Uterus (tissue), 4 donors: ENCODE measurements at places on chromosomes 2 and 18.

GRCh38 chr2:129302106-129302505 is 677.4 kb upstream of the RAB6C start:
- H3K27me3 ChIP-seq = no peaks in the 10 kb centered on the region
- no peak for DNase-seq
- H3K27ac ChIP-seq = no peak overlapping the region
- H3K4me1 ChIP-seq = no peaks in the 10 kb centered on the region
- no peaks in the 10 kb centered on the region for H3K36me3 ChIP-seq

DNA sequence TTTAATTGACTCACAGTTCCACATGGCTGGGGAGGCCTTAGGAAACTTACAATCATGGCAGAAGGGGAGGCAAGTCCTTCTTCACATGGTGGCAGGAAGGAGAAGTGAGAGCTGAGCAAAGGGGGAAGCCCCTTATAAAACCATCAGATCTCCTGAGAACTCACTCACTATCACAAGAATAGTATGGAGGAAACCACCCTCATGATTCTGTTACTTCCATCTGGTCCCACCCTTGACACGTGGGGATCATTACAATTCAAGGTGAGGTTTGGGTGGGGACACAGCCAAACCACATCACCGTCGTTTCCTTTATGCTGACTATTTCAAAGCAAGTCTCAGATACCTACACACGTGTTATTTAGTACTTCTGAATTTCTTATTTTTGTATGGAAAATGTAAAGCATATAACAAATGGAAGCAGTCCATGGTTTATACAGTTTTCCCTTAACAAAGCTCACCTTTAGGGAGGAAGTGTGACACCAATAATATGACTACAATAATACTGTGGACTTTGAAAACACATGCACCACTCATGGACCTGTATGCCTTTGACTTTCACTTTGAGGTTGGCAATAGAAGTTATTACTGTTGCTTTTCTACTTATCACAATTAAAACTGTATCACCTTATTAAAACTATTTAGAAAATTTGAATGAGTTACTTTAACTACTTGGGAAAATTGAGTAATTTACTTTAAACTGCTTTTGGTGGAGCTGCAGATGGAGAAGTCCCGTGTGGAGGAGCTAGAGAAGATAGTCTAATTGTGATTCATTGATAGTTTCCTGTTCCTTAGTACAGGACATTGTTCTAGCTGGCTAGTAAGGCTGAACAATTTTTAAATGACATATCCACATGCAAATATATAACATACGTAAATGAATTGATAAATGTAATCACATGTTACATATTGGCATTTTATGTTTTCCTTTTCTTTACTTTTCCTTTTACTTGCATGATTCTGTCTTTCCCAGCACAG is 37.3 kb downstream of the MTCL1 start:
- H3K4me1 ChIP-seq = no peaks in the 10 kb centered on the region
- no peak overlapping the region for H3K4me3 ChIP-seq
- no peaks in the 10 kb centered on the region for H3K27me3 ChIP-seq
- H3K27ac ChIP-seq = no peak overlapping the region

DNA sequence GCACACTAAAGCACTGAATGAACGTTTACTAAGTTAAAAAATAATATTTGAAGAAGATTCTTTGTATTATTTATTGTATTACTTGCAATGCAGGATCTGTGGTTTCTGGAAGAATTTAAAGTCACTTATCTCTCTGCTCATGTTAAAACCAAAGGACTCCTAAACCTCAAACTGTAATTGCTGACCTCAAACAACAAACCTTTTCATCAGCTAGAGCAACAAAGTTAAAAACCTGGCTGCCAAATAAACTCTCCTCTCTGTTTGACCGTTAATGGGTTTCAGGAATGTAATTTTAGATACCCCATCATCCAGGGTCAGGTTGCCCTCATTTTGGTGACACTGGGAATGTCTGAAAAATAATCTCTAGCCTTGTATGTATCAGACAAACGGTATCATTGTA is 239.1 kb downstream of the TGIF1 start:
- H3K36me3 ChIP-seq = no peaks in the 10 kb centered on the region
- DNase-seq = no peak
- H3K27ac ChIP-seq = no peak overlapping the region
- H3K27me3 ChIP-seq = no peaks in the 10 kb centered on the region

DNA sequence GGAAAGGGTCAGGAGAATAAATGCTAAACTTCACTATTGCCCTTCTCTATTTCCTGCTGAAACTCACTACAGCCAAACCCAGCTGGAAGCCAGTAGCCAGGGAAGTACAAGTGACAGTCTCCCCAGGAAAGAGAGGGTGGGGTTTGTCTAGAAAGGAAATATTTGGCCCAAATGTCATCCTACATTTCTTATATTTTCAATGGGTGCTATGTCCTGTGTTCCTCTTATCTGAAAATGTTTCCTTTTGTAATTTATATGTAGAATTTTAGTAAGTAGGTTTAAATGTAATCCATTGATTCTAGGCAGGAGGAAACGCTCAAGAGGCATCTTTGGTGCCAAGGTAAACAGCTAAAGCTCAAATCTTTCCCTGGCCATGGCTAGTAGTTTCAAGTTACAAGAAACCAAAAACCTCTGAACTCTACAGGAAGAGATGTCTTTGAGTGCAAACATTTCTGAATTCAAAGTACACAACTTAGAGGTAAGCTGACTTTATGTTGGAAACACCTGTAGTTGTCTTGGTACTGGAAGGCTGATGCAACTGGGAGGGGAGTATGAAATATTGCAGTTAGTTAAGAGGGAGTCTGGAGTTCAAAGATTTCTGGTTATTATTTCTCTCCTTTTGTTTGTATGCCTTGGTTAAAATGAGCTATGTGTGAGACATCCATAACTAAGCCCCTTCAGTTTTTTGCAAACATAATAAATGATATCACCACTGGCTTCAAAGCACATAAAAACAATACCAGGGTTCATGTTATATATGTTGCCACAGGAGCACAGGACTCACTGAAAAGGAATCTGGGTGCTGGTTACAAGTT is 356.1 kb upstream of the ZC3H15 start:
- H3K4me3 ChIP-seq = no peak overlapping the region
- H3K4me1 ChIP-seq = no peaks in the 10 kb centered on the region
- no peaks in the 10 kb centered on the region for H3K36me3 ChIP-seq

GRCh38 chr2:3488061-3488531 is 31.2 kb downstream of the ADI1 start:
- no peaks in the 10 kb centered on the region for H3K4me1 ChIP-seq
- no peak overlapping the region for H3K4me3 ChIP-seq
- H3K36me3 ChIP-seq = no peaks in the 10 kb centered on the region
- no peaks in the 10 kb centered on the region for H3K27me3 ChIP-seq
- DNase-seq = no peak
- H3K27ac ChIP-seq = no peak overlapping the region
